EH (cell line): ENCODE measurements at places on chromosomes 3 and 15.
A peak's percentile ranks its signal among the peaks of the same experiment; 100 is the strongest.

DNA sequence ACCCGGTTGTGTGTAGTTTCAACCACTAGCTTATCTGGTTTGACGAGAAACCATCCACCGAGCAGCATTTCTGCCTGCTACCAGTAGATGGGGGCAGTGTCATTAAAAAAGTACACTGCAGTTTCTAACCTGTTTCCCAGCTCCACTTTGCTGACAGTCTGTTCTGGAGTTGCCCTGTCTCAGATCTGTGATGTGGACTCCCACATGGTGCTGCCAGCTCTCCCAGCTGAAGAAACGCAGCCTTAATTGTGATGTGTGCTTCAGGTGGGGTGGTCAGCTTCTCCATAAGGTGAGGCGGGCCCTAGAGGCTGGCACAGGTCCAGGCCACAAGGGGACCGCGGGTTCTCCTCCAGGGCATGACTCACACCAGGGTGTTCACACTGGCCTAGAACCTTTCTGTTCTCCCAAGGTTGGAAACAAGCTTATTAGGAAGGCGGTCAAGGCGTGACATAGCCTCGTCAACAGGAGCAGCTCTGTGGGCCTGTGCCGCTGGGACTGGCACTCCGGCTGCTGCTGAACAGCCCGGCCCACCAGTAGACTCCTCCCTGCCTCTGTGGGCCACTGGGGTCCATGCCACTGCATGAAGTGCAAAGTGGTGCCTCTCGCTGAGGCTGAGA lies 2.9 kb upstream of the FAM43A start:
- DNase-seq = peak; percentile 91

GRCh38 chr15:78211189-78211921 lies 23.0 kb downstream of the ACSBG1 start:
- DNase-seq = no peak

GRCh38 chr15:100939791-100940190 lies 20.6 kb downstream of the LRRK1 start:
- no peak for DNase-seq

GRCh38 chr3:119779731-119780383 lies 2.0 kb upstream of the NR1I2 start:
- DNase-seq = no peak

DNA sequence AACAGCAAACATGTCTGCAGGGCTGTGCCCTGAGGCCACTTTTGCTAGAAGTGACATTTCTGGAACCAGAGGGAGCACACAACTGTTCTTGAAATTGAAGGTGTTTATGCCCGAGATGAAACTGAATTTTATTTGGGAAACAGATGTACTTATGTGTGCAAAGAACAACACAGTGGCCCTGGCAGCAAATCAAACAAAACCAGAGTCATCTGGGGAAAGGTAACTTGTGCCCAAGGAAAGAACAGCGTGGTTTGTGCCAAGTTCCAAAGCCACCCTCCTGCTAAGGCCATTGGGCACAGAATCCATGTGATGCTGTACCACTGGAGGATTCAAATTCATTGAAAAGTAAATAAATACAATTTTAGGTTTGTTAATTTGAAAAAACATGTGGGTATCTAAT lies 31.2 kb upstream of the RARRES1 start:
- no peak for DNase-seq

DNA sequence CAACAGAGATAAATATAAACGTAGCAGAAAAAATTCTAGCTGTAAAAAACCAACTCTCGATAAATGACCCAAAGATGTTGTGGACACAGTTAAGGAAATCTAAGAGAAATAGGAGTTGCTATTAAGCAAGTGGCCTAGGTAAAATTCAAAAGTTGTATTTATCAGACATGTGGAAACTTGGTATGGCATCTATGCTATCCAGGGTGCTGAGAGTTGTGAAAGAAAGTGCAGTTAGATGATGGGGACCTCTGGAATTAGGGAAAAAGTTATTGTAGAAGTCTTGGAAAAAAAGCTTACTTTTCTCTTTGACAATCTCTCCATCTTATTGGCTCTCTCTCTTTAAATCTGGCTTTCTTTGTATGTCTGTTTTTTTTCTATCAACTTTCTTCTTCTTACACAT lies 1090.9 kb downstream of the TBL1XR1 start:
- DNase-seq = peak; percentile 27

DNA sequence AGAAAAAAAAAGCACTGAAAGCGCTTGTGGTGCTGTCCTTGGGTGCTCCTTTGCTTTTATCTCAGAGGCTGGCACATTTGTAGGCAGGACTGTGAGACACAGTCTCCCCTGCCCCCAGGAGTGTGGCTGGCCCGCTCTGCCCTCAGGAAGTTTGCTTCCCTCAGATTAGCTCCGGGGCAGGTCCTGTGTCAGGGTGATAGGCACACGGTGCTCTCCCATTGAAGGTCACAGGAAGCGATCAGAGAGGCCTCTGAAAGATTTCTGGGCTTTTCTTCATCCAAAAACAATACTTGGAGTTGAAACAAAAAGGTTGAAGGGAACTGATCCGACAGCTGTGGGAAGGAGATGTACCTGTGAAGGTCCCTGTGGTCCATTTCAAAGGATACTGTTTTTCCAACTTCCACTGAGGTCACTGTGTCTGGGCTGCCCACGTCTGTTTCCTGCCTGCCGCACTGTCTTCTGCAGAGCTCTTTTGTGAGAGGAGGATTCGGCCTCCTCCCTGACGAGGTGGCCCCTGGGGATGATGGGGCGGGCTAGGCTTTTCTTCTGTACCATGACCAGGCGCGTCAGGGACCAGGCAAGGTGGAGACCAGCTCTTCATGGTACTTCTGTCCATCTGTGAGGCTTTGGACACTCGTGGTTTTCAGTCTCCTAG lies 330.5 kb upstream of the CTDSPL start:
- DNase-seq = no peak
